Stimulated activated CD8-positive, alpha-beta memory T cell treated with anti-CD3 and anti-CD28 coated beads, Interleukin-7, amount 100 ng/mL, for 24 hours (primary cell): ENCODE measurements at places on chromosomes 11 and 22.

GRCh38 chr11:73991471-73992006 lies 8.9 kb upstream of the UCP2 start:
- DNase-seq: no peak

DNA sequence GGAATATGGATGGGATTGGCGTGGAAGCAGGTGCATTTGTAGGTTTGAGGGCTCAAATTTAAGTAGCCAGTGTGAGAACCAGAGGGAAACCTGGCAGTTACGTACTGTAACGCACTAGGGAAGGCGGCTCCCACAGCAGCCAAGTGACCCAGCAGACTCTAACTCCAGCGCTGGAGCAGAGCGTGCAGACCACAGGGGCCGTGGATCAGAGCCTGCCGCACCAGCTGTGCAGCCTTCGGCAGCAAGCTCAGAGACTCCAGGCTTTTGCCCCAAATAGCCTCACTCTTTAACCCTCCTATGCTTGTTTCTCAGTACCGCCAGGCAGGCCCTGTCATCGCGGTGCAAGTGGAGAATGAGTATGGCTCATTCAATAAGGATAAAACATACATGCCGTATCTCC lies 12.3 kb downstream of the GLB1L3 start:
- no peak for DNase-seq

GRCh38 chr22:37357446-37358075 lies 69.7 kb downstream of the ELFN2 start:
- DNase-seq: no peak

DNA sequence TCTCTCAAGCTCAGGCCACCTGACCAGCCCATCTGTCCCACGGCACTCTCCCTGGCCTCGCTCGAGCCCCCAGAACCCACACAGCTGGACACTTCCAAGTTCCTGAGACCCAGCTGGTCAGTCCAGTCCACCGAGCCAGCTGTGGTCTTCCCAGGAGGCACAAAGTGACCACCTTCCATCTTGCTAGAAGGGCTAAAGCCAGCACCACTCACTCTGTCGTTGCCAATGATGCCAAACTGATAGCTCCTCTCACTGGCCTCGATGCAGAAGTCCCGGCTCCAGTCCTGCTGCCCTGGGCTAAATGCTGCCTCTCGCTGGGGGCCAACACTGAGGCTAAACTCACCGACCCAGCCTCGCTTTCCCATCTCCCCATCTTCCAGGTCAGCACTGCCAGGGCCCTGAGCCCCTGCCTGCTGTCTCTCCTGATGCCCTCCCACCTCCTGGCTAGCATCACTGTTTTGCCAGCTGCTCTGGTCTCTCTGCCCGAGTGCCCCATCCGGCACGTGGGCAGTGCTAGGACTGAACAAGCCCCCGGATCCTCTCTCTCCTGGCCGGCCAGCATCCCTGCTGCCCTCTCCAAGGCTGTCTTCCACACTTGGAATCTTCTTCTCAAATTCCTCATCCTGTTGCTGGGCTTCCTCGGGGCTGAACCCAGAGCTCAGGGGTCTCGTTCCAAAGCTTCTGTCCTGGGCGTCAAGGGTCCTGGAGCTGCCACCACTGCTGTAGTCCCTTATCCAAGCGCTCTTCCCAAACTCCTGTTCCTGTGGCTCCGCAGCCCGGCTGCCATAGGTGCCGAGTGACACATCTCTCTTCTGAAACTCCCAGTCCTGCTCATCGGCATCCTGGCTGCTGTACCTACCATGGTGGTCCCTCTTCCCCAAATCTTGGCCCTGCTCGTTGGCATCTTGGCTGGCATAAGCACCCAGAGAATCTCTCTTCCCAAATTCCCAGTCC lies 15.4 kb downstream of the TNKS1BP1 start:
- no peak for DNase-seq
